ENCODE measurements at places on chromosomes 16 and 17. TPM values are rescaled to one million over a fixed set of nuclear protein-coding genes. Genes with fewer than 3 reads are reported as not detected.

ITGB3 gene
- total RNA-seq: 126 TPM

TBC1D3 gene
- total RNA-seq: 1.8 TPM

GRCh38 chr17:39238311-39238972 is 12.7 kb upstream of the STAC2 start:
- no peak for DNase-seq

DNA sequence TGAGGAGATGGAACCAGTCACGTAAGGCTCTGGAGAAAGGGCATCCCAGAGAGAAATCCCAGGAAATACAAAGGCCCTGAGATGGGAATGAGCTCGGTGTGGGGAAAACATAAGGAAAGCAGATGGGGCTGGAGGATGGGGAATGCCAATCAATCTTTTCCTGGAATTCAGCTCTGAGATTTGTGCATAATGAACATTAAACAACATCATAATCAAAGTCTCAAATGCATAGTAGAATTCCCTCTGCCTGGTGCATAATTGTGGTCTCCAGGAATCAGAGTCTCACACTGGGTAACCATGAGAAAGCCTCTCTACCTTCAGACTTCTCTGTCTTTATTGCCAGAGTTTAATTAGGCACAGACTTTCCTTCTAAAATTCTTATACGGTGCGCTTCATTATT is 30.8 kb downstream of the OTOA start:
- DNase-seq: no peak

DNA sequence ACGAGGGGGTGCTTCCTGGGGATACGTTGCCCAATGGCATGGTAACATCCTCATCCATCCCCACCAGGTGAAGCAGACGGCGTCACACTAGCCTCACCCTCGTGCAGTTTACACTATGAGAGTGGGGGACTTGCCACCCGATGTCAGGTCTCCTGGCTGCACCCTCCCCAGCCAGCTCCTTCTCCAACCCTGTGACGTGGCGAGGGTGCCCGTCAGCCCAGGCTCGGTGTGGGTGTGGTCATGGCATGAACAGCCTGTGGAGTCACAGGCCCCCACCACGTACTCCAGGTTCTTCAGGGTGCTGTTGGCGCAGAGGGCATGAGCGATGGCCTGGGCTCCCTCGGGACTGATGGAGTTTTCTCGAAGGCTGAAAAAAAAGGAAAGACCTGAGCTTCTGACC is 28.3 kb downstream of the NLRC3 start:
- DNase-seq: no peak

DNA sequence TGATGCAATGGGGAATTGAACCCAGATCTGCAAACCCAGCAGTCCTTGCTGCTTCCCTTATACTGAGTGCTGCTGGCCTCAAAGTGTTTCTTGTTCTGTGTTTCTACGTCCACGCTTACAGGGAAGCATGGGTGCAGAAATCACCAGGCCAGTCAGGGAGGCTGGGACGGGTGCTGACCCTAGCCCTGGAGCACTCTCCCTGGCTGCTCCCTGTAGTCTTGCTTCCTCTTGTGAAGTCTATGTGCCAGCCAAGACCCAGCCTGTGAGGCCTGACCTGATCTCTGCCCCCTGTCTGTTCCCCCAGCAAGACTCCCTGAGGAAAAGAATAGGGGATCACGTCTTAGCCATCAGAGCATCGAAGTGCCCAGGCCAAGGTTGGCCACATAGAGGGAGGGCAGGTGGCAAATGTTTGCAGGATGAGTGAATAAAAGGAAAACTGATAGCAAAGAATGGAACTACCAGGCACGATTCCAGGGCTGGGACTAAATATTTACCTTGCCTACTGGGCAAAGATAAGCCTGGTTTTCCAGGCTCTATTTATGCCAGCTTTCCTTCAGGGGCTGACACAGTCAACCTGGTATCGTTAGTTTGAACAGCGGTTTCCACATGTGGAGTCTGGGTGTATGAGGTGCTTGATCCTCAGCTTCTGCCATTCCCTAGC is 41.2 kb upstream of the RHOT1 start:
- no peak for DNase-seq

- DNase-seq: no peak
These were observed 5.7 kb downstream of the ENGASE start for GRCh38 chr17:79080349-79080748.

DNA sequence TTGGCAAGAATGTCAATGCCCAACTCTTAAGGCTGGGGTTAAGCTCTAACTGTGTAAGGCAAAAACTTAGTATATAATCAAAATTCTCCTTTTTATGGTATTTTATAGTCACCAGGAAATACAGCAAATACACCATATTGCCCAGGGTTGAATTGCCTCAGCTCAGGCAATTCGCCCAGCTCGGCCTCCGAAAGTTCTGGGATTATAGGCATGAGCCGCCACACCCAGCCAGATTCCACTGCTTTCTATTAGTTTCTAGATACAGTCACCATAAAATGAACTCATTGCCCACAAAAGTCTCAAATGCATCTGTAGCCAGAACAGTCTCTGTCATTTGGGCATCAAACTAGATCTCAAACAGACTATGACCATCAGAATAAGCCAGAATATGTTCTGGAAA is 238.7 kb upstream of the TOX3 start:
- no peak for DNase-seq

GRCh38 chr17:64281962-64282752 is 19.1 kb upstream of the TEX2 start:
- DNase-seq: peak; percentile 91

DNA sequence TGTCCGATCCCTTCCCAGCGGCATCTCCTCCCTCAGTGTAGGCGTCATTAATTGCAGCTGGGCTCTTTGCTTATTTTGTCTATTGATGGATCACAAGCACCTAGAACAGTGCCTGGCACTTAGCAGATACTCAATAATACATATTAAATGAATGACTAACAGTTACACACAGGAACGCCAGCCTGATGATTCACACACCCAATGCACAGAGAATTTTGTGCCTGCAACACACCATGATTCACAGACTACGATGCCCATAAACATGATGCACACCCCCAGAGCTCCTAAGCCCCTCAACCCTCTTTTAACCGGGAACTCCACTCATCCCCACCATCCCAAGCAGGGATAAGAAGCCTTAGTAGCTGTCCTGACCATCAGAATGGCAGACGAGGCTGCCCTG is 66.6 kb upstream of the TMEM97 start:
- DNase-seq: no peak

- DNase-seq: no peak
These were observed 29.6 kb upstream of the PVALEF start for GRCh38 chr17:81135505-81136278.

- DNase-seq: no peak
These were observed 149.8 kb upstream of the HS3ST2 start for GRCh38 chr16:22664132-22664531.

DNA sequence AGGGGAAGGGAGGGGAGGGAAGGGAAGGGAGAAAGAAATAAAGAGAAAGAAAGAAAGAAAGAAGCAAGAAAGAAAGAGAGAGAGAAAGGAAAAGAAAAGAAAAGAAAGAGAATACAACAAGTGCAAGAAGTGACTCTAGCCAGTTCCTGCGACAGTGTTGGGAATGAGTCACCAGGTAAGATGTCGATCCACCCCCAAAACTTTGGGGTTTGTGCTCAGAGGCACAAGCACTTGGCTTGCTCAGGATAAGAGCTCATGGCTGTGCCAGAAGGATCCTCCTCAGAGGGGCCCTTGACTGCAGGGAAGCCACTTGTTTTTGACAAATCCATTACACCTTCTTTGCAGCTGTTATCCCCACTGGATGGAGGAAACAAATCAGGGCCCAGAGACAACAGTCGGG is 137.7 kb downstream of the TMEM132E start:
- no peak for DNase-seq

DNA sequence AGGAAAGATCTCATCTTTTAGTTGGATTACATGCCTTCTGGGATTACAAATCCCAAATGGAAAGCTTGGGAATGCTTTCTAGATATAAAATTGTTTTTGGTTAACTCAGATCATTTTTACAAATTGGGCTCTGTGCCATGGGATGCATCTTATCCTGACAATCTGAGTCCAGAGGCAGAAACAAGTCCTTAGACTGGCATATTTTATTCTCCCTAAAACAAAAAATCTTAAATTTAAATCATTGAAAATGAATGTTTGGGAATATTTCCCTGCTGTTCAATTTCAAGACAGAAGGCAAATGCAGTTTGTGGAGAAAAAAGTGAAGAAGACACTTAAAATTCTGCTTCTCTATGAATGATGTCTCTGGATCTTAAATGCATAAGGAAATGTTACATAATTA is 456.6 kb upstream of the GOT2 start:
- no peak for DNase-seq

GRCh38 chr17:72321896-72322295 is 201.1 kb downstream of the SOX9 start:
- no peak for DNase-seq
